ENCODE measurements at places on chromosomes 7 and 10.

- no peak for DNase-seq
These were observed 64.9 kb downstream of the PRKG1 start for GRCh38 chr10:51139176-51139575.

- DNase-seq, result no peak
These were observed 588.0 kb downstream of the NRG3 start for GRCh38 chr10:82462910-82463551.

DNA sequence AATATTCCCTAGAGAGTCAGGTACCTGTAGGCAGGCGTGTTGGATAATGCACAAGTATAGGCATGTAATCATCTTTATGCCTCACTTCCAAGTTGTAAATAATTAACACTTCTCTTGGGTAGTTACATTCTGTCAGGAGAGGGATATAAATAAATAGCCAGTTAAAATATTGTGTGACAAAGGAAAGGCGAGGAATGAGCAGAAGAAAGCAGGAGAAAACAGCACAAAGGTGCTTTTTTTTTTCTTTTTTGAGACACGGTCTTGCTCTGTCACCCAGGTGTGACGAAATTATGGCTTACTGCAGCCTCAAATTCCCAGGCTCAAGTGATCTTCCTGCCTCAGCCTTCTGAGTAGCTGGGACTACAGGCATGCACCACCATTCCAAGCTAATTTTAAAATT, 99.2 kb upstream of the LYZL2 start:
- no peak for DNase-seq

DNA sequence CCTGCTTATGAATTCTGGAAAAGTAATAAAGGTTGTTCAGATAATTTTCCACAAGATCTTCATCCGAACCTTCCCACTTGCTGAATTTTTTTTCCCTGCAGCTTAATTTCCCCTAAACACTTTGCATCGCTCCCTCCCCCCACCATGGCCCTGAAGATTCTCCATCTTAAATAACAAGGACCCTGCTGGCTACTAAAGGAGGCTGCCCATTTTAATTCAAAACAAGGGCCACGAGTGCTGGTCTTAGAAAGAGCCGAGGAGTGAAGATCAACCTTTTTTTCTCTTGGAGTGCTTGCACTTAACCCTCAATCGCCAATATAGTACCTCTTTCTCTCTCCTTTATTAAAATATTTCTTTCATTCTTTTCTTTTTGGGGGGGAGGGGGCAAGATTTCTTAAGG, 9.2 kb upstream of the SP8 start:
- DNase-seq, result no peak

GRCh38 chr10:3477683-3478082, 305.1 kb upstream of the PITRM1 start:
- DNase-seq, result no peak
